ENCODE measurements at places on chromosomes 7 and 10. TPM values are rescaled to one million over a fixed set of nuclear protein-coding genes. Genes with fewer than 3 reads are reported as not detected.

- peak; percentile 64 for DNase-seq
- peak overlapping the region; percentile 69 for H3K4me3 ChIP-seq
- peaks cover 61% of the 10 kb centered on the region for H3K27me3 ChIP-seq
These were observed 3.2 kb downstream of the MKX start for GRCh38 chr10:27742195-27743011.

Gene RNF148
- polyA plus RNA-seq, result not detected

Gene TMEM72
- not detected for polyA plus RNA-seq

Gene ZNF316
- polyA plus RNA-seq, result 5.2 TPM

All from CD8-positive, alpha-beta memory T cell (primary cell).